Bronchus fibroblast of lung (primary cell): ENCODE measurements at places on chromosomes 4 and X. TPM values are rescaled to one million over a fixed set of nuclear protein-coding genes. Genes with fewer than 3 reads are reported as not detected.

The CXCL5 gene
- total RNA-seq, result 5.9 and 7.6 TPM in 2 replicates

The RENBP gene
- total RNA-seq, result 0.30 and 0.84 TPM in 2 replicates

The GPR82 gene
- total RNA-seq, result not detected in 2 replicates

The MAP7D2 gene
- 0.15 and 1.7 TPM in 2 replicates for total RNA-seq

The GDPD2 gene
- not detected in 2 replicates for total RNA-seq
